SK-N-SH treated with all-trans-retinoic acid at 6 μM for 48 hours (cell line): ENCODE measurements at places on chromosomes 5 and 9.

- ATAC-seq, result no peak
These were observed 6.0 kb downstream of the UGCG start for GRCh38 chr9:111902391-111903139.

DNA sequence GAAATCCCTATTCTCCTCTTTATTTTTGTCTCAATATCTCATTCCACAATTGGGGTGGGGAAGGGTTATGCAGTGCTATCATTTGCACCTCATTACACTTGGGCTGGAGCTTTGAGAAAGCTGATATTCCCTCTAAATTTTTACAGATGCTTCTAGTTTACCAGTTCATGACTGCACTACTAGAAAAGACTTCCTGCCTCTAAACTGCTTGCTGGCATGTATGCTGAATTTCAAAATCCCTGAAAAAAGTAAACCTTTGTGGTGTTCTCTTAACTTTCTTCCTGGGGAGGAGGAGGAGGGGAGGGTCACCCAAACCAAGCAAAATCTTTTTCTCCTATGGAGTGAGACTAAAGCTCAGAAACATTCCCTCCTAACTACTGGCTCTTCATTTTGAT, 45.1 kb downstream of the BNC2 start:
- ATAC-seq, result peak; percentile 60

- ATAC-seq, result no peak
These were observed 148.5 kb downstream of the SLIT3 start for GRCh38 chr5:169152453-169152852.

DNA sequence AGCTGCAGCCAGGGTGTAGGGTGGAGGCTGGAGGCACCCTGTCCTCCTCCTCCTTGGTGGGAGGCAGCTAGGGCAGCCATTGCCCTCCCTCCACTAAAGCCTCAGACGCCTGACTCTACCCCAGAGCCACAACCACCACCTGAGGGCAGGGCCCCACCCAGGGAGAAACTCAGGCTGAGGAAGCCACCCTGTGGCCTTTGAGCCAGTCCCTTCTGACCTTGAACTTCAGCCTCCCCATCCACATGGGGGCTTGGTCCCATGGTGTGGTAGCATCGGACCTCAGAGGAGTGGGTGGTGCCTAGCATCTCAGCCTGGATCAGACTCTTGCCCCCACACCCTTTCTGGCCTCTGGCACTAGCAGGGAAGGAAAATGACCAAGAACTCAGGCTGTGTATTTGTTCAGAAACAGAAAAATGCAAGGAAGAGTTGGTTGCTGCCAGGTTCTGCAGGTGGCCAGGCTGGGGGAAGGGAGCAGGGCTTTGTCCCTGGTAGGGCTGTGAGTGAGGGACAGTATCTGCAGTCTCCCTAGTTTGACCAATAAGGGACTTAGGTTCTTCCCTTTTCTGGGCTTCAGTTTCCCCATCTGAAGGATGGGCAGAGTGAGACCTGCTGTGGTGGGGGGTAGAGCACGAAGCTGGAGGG, 3.2 kb downstream of the DAB2IP start:
- no peak for ATAC-seq

- ATAC-seq, result no peak
These were observed 41.8 kb upstream of the S1PR3 start for GRCh38 chr9:88949425-88949824.

DNA sequence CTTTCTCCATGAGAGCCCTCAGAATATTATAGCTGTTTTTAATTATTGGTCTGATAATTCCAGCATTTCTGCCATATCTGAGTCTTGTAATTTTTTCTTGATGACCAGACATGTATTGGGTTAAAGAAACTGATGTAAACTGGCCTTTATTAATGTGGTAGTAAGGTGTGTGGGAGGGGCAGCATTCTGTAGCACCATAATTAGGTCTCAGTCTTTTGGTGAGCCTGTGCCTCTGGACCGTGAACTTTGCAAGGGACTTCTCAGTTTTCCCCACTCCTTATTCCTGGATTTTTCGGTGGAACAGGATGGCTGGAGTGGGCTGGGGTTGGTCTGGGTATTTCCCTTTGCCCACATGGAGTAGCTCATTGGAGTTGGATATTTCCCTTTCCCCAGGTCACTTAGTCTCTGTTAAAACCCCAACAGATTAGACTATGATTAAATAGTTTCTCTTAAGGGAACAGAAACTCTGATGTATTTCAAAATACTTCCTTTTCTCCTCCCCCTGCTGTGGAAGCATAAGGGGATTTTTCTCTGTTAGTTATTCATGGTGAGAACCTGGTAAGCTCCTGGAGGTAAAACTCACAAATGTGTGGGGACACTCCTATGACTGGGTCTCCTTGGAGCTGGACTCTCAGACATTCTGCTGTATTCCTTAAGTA, 52.4 kb downstream of the FSD1L start:
- ATAC-seq, result no peak

GRCh38 chr5:122436615-122437014, 124.6 kb downstream of the SNCAIP start:
- no peak for ATAC-seq

DNA sequence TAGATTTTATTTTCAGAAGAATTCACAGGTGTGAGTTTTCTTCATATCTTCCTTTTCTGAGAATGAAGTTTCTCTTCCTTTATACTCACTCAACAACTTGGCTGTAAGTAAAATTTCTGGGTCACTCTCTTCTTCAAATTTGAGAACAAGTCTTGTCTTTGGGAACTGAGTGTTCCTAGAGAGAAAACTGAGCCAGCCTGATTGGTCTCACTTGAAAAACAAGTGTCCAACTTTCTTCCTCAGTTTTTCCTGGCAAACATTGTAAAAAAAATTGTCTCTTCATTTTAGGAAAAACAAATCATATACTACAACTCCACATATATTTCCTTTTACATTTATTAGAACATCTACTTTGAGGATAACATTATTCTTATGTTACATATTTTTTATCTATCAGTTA, 156.1 kb upstream of the GHR start:
- no peak for ATAC-seq

DNA sequence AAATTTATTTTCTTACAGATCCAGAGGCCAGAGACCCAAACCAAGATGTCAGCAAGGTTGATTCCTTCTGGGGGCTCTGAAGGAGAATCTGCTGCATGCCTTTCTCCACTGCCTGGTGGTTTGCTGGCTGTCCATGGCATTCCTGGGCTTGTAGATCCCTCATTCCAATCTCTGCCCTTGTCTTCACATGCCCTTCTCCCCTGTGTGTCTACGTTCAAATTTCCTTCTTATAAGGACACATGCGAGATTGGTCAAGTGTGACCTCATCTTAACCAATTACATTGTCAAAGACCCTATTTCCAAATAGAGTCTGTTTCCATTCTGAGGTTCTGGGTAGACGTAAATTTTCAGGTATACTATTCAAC, 84.5 kb upstream of the RAI14 start:
- peak; percentile 88 for ATAC-seq

DNA sequence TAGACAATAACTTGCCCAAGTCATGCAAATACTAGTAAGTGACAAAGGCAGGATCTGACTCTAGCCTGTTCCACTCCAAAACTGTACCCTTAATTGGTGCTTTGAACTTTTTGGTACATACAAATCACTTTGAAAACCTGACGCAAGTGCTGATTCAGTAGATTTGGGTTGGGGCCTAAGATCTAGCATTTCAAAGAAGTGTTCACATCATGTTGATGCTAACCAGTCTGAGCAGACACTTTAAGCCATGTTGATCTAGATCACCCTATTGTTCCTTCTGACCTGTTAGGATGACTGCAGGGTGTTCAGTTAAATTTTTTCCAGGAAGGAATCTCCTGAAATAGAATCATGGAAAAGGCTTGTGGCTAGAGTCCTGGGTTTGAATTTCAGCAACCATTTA, 57.7 kb upstream of the CPEB4 start:
- ATAC-seq, result no peak

- no peak; the same call in 2 of the 3 replicates for ATAC-seq
These were observed 98.5 kb downstream of the INSYN2B start for GRCh38 chr5:169881702-169882303.
